ENCODE measurements at places on chromosomes 6 and 20. TPM values are rescaled to one million over a fixed set of nuclear protein-coding genes. Genes with fewer than 3 reads are reported as not detected.

DNA sequence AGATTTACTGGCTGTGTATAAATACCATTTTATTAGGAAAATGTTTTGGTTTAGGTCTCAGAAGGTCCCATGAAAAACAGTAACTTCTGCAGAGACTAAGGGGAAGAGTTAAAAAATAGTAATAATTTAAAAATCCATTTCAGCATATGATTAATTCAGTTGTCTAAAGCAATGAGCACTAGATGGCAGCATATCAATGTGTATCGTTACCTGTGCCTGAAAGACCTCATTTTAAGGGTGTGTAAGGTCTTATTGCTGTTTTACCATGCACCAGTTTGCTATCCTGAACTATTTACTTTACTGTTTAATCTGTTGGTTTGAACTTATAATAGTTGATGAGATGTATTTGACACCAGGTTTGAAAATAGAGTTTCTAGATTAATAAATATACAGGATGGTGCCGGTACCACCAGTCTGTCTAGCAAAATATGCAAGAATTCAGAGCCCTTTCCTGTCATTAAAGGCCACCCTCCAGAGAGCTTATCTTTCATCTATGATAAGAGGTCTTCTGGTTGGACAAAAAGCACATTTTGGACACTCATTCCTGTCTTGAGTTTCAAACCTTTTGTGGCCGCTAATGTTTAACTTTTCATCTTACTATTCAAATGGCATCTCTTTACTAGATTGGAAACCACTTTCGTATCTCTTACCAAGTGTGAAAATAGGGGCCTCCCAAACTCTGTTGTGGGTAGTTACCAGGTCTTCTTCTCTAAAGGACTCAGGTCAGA lies 8.9 kb upstream of the AHI1 start:
- DNase-seq, result no peak

- DNase-seq, result no peak
Measured at GRCh38 chr6:33075568-33076405, at the start of gene HLA-DPB1. HLA-DPB1 (plus strand) TSS chr6:33075990; CDS start chr6:33076042, 52 bp downstream.

DNA sequence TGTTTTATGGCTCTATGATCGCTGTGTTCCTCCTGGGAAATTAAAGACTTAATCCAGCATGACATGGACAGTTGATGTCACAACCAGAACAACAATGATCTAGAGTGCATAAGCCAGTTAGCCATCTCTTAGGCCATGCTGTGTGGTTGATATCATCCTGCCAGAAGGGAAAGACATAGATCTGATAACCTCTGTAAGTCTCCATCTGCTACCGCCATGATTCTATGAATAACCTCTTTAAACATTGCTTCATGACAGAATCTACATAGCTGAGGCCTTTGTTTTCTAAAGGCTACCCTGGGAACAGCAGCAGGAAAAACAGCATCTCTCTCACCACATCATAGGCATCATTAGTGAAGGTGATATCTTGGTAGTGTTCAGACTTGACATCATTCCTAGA lies 117.6 kb upstream of the PHACTR1 start:
- DNase-seq, result no peak

DNA sequence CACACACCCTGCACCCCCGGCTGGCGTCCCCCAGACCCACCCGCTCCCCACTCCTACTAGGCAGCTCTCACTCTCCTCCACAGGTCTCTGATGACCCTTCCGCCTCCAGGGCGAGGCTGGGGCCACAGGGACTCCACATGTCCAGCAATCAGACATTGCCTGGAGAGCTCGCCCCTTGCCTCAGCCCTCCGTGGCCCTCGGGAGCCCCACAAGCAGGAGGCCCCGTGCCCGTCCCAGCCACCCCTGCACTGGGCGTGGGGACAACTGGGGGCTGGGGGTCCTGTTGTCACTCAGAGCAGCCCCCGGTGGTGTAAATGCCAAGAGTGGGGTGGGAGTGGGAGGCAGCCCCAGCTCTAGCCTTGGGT lies 1.5 kb downstream of the COL20A1 start:
- DNase-seq, result no peak

GRCh38 chr6:137424251-137424650 lies 69.9 kb downstream of the OLIG3 start:
- no peak for DNase-seq

GRCh38 chr6:89400912-89401399 lies 11.1 kb downstream of the RRAGD start:
- DNase-seq, result no peak

GRCh38 chr6:56875523-56875922 lies 79.4 kb upstream of the BEND6 start:
- no peak for DNase-seq

DNA sequence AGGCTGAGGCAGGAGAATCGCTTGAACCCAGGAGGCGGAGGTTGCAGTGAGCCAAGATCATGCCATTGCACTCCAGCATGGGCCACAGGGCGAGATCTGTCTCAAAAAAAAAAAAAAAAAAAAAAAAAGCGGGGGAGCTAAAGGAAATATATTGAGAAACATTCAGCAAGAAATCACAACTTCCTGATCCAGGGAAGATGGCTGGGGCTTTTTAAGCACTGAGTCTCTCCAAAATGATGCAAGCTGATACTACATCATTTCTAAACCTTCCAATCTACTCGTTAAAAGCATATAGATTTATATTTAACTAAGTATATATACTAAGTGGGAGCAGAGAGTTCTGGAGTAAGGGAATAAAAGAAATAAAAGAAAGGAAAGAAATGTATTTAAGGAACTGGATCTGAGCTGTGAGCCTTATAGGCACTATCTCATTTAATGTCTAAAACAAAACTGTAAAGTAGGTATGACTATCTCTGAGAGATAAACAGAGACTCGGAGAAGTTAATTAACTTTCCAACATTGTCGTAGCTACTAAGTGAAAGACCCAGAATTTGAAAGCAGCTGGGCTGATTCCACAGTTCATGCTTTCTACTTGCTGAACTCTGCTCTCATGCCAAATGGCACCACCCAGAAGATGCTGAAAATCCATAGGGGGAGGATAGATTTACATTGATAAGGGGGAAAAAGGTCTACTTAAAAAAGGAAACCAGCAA lies 215.0 kb upstream of the MARCKS start:
- no peak for DNase-seq

GRCh38 chr6:32816746-32817204 lies at the start of gene HLA-DOB:
HLA-DOB (minus strand) TSS chr6:32817002; CDS start chr6:32816951, 51 bp downstream.
- DNase-seq, result no peak

The MROH8 gene
- 3.6 TPM for total RNA-seq

The PNPLA1 gene
- 0.14 TPM for total RNA-seq

The ELOVL4 gene
- total RNA-seq, result 1.8 TPM

The PPP1R3G gene
- 4.2 TPM for total RNA-seq
